GM06990 (cell line): ENCODE measurements at places on chromosomes 11 and 22.

GRCh38 chr22:37996079-37996478, 11.7 kb upstream of the SOX10 start:
- no peak for DNase-seq

DNA sequence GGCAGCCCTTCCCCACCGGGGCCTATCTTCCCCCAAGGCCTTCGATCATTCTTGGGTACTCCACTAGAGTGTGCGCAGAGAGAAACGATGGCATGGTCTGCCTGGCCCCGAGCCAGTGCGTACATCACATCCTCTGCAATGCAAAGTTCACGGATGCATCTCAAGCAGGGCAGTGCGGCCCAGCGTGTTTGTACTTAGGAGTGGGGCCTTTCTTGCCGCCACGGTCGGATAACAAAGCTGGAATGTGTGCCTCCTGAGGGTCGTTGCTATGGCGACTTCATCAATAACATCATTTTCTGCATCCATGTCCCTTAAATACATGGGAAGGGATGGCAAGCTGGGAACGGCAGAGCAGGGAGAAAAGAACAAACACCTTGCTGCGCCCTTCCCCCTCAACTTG, 73.9 kb downstream of the SCUBE1 start:
- DNase-seq: no peak

DNA sequence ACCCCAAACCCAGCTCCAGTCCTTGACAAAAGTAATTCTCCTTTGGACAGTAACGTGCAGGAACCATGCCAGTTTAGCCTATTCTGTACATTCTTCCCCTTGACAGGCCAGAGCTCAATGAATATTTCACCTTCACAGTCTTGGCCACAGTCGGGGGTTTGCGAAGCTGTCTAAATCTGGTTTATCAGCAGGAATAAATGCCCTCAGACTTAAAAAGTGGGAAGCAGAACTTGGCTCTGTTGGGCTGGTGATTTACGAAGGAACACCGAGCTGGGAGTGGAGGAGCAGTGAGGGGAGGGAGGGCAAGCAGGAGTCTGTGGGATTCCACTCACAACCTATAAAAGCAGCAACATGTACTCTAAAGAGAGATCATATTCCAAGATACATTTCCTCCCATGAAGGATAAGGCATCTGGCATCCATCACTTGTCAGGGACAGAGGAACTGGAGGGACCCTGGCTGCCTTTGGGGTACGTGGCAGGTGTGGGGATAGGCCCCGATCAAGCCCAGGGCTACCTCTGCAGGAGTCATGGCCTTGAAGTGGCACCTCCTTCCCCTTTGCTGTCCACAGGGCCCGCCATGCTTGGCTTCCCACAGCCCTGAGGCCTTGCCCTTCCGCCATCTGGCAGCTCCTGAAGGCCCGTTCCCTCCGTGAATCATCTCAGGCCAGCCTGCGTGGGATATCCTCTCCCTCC, 154.3 kb downstream of the ADAMTS15 start:
- no peak for DNase-seq

DNA sequence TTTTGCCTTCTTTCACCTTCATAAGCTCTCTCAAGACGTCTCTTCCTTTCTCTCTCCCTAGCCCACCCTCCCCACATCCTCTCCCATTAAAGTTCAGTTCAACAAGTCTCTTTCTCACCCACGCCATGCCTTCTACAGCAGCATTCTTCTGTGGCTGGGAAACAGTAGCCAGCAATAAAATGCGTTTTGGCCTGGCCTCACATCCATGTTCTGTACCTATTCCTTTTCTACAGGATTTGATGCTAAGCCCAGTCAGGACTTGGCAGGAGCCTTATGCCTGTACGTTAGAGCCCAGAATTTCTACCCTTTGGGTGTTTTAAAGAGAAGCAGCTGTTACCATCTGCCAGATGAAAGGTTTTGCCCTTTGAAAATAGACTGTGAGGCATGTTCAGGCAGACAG, 7.1 kb upstream of the CD44 start:
- DNase-seq: no peak

- no peak for DNase-seq
Measured at GRCh38 chr11:12083380-12083779, 27.0 kb upstream of the MICAL2 start.

GRCh38 chr11:65085446-65085845, 1.4 kb downstream of the ZFPL1 start:
- no peak for DNase-seq

GRCh38 chr11:71322861-71323582, 70.6 kb upstream of the SHANK2 start:
- no peak for DNase-seq

DNA sequence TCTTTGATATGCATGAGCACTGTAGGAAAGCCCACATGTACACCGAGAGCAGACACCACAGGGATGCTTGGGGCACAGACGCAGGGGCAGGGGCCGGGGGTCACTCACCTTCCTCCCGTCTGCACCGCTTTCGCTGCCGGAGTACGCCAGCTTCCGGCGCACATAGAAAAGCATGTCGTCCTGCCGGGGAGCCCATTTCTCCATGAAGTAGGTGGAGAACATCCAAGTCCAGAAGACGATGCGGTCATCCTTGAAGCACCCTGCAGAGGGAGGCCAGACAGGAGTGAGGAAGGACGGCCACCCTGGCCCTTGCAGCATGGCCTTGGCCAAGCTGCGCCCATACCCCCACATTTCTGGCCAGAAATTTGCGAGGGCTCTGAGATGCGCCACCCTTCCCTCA, 28.8 kb downstream of the KIAA0930 start:
- DNase-seq: no peak

DNA sequence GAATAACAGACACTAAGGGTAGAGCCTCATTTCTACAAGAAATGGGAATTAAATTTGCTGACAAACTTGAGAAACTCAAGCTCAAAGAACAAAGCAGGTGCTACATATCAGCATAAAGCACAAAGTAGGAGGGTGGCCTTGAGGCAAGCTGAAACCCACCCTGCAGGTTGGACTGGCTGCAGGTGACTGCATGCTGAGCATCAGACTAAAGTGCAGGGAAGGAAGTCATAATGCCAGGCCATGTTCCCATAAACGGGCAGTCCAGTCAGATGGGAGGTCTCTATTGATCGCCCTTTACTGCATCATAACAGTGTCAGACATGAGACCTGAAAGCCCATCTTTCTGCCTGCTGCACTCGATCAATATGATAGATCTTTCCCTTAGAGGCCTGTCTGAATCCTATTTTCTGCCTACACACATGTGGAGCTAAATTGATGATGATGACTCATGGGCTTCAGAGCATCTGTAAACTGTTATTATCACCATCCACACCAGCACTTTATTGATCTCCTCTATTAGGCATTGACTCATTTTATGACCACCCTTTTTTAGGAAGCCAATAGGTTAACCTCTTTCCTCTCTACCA, 224.5 kb upstream of the DDI1 start:
- no peak for DNase-seq

GRCh38 chr11:3712274-3712673, 41.1 kb upstream of the CHRNA10 start:
- DNase-seq: no peak

GRCh38 chr22:48004936-48005335, 1242.5 kb downstream of the TBC1D22A start:
- DNase-seq: no peak

DNA sequence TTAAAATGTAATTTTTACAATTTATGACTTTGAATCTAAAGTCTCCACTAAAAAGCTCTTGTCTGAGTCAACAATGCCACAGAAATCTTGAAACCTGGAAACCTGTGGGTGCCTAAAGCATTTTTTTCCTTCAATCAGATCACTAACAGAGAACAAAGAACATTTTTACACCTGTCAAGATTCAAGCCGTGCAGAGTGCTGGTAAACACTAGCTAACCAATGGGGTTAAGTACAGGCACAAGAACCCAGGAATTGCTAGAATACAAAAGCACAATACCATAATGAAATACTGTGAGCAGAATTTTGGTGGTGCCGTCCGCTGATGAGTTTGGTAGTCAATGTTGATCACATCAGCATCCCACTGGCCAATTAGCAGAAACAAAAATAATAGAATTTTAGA, 380.3 kb upstream of the PITPNB start:
- DNase-seq: no peak
